NCI-H1417 (cell line): ENCODE measurements at places on chromosomes 3 and 15.

GRCh38 chr15:39887832-39888231 lies 32.2 kb downstream of the GPR176 start:
- no peak for DNase-seq

- DNase-seq = no peak
These were observed 37.9 kb downstream of the MYO5C start for GRCh38 chr15:52257734-52258062.

DNA sequence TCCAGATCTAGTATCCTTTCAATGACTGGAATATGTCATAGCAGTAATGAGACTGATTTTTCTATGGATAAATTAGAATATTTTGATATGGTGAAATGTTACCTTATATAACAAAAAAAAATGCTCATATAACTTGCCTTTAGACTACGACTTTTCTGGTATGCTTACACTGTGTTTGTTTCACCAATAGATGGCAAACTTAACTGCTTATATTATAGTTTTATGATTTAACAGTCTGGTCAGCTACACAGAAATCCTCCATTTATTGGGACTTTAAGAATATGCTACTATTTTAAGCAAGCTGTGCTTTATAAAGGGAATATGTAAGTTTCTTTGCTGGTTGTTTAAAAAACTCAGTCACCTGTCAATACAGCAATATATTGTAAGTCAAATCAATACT lies 205.6 kb downstream of the VGLL3 start:
- no peak for DNase-seq

- peak; percentile 76 for DNase-seq
These were observed 637.7 kb upstream of the TBL1XR1 start for GRCh38 chr3:177835008-177835407.

DNA sequence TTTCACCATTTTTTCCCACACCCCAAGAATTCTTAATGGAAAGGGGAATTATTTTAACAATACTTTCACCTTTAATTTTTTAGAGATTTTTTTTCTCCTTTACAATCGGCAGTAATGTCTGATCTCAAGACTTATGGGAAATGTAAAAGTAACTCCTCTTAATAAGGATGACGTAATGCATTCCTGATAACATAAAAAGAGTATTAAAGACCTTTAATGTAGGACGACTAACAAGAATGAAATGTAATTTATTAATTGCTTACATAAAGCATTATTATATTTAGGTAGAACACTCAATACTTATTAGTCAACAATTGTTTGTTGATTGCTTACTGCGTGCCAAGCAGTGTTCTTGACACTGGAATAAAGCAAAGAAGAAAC lies 416.8 kb upstream of the NAALADL2 start:
- no peak for DNase-seq

DNA sequence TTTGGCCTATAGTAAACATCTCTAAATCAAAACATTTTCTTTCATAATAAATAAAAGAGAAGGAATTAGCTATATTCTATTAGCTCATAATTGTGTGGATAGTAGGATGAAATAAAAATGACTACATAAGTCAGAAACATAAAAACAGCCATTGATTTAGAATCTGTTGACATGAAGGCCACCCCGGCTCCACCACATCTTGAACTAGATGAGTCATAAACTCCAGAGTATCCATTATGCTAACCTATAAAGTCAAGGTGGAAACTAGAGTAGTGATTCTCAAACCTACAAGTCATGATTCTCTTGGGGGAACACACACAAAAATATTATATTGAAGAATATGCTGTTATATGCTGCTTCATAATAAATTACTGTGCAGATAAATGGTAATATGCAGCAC lies 831.0 kb downstream of the TUSC7 start:
- DNase-seq = no peak

DNA sequence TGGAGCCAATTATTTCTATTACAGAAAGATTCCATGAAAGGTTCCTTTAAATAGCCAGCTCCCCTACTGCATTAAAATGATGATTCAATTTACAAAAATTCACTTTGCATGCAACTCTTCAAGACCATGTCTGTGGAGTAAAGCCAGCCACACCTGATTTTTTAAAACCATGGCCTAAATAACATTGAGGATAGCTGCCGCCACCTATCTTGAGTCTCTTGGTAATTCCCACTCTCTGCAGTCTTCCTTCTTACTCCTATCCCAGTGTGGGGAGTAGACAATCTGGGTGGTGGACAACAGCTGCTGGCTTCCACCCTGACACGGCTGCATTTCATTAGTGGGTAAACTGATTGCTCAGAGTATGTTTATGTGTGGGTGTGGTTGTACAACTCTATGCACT lies 10.7 kb downstream of the LRTM1 start:
- DNase-seq = no peak

GRCh38 chr15:92822216-92823144 lies 77.6 kb upstream of the CHD2 start:
- DNase-seq = no peak

DNA sequence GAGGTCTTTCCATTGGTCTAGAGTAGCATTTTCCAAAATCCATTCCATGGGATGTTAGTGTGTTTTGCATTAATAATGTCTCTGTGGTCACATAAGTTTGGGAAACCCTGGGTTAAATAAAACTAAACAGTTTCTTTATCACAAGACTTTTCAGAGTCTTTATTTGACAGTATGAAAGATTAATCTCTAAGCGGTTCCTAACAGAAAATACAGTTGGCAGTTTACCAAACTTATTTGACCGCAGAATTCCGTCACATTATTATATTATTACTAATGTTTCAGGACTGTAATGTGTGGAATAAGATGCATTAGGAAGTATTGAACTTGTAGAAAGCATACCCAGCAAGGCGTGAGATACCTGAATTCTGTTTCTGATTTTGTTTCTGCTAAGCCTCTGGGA lies 71.5 kb upstream of the ADAMTSL3 start:
- DNase-seq = no peak

DNA sequence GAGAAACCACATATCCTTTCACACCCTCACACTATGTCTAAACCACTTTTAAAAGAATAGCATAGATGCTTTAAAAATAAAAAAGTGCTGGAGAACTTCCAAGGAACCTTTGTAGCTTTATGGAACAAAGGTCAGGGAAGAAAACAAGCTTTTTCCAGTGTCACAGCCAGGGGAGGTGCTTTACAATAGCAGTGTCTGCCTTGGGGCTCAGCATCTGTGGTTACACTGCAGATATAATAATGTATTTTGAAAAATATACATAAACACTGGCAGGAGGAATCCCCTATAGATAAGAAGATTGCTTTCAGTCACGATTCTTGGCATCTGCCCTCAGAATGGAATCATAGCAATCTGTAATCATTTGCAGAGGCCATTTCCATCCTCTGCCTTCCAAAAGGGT lies 362.4 kb upstream of the LRRC3B start:
- no peak for DNase-seq

DNA sequence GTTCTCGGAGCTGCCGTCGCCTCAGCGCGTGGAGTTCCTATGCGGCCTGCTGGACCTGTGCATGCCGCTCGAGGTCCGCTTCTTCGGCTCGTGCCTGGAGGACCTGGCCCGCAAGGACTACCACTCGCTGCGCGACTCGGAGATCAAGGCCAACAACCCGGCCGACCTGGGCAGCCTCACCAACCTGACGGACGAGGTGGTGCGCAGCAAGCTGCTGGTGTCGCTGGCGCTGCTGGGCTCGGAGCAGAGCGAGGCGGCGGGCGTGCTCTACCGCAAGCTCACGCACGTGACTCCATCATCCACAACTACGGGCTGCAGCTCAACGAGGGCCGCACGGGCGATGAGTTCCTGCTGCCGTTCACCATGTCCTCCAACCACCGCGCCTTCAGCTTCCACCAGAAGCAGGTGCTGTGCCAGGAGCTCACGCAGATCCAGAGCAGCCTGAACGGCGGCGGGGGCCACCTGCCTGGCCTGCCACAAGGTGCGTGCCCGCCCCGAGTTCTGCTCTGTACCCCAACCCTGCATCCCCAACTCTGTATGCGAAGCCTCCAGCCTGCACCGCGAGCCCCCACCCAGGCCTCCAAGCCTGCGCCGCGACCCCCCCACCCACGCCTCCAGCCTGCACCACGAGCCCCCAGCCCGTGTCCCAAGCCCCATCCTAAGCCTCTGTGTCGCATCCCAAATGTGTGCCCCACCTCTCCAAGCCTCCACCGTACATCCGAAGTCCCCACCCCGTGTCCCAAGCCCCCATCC lies 178.2 kb downstream of the OR4M2 start:
- no peak for DNase-seq

DNA sequence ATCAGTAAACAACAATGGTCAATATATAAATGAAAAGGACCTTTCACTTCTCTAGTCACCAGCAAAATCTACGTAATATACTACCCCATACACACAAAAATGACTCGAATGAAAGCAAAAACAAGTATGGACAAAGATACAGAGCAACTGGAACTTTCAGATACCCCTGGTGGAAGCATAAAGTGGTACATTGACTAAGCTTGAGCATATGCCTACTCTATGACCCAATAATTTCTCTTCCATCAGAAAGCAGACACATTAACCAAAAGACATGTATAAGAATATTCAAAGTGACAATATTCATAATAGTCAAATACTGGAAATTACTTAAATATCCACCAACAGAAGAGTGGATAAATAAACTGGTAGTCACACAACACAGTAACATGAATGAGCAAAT lies 86.0 kb downstream of the EFL1 start:
- no peak for DNase-seq

DNA sequence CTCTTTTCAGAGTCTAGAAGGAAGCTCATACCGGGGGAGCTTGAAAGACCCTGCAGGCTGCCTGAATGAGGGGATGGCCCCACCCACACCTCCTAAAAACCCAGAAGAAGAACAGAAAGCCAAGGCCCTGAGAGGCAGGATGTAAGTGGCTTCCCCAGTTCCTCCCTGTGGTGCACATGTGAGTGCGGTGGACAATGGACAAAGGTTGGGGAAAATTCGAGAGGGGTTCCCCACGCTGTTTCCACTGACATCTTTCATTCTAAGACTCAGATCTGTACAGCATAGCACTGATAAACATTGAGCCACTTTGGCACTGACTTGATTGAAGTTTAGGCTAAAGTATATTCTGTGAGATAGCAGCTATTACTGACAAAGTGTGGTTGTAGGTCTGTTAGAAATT lies 79.5 kb upstream of the UMPS start:
- DNase-seq = no peak

DNA sequence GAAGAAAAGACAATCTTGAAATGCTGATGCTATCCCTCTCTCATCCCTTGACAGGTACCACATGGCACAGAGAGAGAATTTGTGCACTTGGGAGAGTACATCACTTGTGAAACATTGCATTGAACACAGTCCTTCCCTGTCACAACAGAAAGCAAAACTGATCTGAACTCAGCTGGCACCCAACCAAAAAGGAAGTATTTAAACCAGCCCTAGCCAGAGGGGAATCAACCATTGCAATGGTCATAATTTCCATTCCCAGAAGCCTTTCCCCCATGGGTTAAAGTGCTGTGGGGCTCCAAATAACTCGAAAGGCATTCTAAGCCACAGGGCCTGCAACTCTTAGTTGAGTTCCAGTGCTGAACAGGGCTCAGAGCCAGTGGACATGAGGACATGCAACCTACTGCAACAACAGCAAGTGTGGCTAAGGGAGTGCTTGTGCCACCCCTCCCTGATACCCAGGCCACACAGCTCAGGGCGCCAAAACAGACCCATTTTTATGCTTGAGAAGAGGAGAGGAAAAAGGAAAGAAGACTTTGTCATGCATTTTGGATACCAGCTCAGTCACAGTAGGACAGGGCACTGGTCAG lies 530.8 kb upstream of the BCHE start:
- DNase-seq = peak; percentile 12

GRCh38 chr3:58058361-58059263 lies 50.4 kb downstream of the FLNB start:
- DNase-seq = no peak

- no peak for DNase-seq
These were observed 97.3 kb upstream of the ARHGEF3 start for GRCh38 chr3:56899078-56899477.

DNA sequence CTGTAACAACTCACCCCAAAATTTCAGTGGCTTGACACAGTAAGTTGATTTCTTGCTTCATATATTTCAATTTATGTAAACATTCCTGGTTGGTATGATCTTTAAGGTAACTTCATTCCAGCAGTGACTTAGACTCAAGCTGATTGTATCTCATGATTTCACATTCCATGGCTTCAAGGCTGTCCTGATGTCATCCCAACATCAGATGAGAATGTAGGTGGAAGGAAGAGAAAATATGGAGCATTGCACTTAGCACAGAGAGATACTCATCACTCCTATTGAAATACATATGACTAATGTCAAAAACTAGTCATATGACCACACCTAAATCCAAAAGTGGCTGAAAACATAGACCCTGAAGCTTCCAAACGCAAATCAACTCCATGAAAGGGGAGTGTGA lies 793.8 kb downstream of the TBL1XR1 start:
- DNase-seq = no peak

DNA sequence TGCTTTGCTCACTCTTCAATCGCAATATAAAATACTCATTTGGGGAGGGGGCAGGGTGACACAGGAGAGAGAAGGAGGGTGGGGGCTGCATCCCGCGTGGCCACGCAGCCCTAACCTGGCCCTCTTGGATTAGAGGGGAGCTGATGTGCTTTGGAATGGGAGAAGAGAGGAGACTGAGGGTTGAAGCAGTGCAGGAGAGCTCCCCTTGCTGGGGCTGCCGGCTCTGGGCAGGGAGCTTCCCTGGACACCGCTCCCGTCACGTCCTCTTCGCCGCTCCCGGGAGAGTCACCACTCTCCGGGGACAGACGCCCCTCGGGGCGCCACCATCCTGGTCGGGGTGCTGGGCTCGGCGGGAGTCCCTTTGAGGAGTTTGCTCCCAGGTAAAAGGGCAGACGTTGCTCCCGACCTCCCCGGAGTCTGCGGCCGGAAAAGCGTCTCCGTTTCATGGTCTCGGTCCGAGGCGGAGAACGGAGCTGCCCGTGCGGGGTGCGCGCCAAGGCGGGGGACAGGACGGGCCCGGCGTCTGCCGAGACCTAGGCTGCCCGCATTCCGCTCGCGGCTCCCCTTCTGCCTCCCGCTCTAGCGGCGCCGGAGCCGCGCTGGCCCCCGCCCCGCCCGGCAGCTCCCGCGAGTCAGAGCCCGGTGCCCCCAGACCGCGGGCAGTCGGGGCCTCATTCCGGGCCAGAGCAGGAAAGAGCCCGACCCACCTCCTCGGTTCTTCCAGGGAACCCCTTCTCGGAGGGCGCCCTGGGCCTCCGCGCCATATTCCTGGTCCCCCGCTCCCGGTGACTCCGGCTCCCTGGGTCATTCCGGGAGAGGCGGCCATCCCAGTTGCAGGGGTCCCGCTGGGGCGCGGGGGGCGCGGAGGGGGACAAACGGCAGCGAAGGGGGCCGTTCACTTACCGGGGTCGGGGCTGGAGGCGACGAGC lies 603 bp downstream of the SLC7A14 start:
- peak; percentile 83 for DNase-seq

- no peak for DNase-seq
These were observed 48.8 kb upstream of the ATP2B2 start for GRCh38 chr3:10554236-10554611.

DNA sequence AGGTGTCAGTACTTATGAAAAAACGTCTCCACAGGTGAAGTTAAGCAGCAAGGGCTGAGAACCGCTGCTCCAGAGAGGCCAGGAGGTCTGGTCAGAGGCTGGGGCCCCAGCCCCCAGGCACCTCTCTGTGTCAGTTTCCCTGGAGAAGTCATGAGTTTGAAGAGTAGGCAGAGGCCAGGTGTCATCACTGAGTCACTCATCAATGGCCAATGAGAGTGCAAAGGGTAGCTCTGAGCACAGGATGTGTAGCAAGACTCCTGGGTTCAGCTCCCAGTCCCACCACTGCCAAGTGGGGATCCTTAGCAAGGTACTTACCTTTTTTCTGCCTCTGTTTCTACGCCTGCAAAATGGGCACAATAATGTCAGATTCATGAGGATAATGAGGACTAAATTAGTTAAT lies 47.9 kb downstream of the CORO2B start:
- DNase-seq = no peak

GRCh38 chr3:118636841-118637240 lies 397.8 kb downstream of the IGSF11 start:
- DNase-seq = no peak
